Right atrium auricular region (tissue), 2 donors: ENCODE measurements at places on chromosomes 11 and 22. TPM values are rescaled to one million over a fixed set of nuclear protein-coding genes. Genes with fewer than 3 reads are reported as not detected.

The SLC7A4 gene
- total RNA-seq = 1.9 TPM

The ROBO4 gene
- 21.6 TPM for total RNA-seq

GRCh38 chr11:18733202-18733601 is 7.2 kb upstream of the IGSF22 start:
- no peak for DNase-seq
- H3K4me1 ChIP-seq = no peaks in the 10 kb centered on the region
- H3K36me3 ChIP-seq = no peaks in the 10 kb centered on the region
- H3K27me3 ChIP-seq = no peaks in the 10 kb centered on the region

DNA sequence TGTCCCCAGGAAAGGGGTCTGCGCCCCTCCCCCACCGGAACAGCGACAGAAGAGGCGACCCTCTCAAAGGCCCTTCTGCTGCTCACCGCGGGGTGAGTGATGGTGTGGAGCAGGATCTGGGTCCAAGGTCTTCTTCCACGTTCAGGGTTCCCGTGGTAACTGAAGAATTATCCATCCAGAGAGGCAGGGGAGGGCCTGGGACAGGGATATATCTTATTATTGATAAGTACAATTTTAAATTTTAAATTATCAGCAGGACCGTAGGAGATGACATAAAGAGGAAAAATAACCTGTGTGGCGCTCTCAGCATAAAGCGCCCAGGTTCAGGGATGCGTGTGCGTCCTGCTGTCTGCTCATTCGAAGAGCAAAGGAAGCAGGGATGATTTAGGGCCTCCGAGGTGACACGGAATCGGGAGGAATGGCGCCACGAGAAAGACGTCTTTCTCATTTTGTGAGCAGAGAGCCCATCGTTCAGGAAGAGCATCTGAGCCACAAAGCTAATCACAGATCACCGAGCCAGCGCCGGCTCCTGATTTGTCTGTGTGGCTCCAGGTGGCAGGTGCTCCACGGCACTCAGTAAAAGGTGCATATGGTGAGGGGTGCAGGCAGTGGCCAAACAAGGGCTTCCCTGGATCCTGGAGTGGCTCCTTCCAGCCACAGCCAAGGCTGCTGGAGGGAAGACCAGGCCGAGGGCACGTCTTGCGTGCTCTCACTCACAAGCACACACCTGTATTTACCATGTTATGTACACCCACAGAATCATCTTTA is 19.3 kb downstream of the KRTAP5-5 start:
- no peaks in the 10 kb centered on the region for H3K4me1 ChIP-seq
- H3K27ac ChIP-seq = no peak overlapping the region

GRCh38 chr11:117930668-117931330 is 1.6 kb upstream of the TMPRSS13 start:
- H3K27ac ChIP-seq = no peak overlapping the region
- no peaks in the 10 kb centered on the region for H3K4me1 ChIP-seq
- H3K27me3 ChIP-seq = no peaks in the 10 kb centered on the region
- DNase-seq = no peak

GRCh38 chr11:126034039-126034932 is 28.4 kb downstream of the CDON start:
- no peaks in the 10 kb centered on the region for H3K27me3 ChIP-seq
- no peak for DNase-seq
- H3K27ac ChIP-seq = no peak overlapping the region
- no peaks in the 10 kb centered on the region for H3K36me3 ChIP-seq
- H3K4me1 ChIP-seq = no peaks in the 10 kb centered on the region

GRCh38 chr22:36298601-36299000 is 45.7 kb downstream of the APOL1 start:
- no peaks in the 10 kb centered on the region for H3K4me1 ChIP-seq
- no peak for DNase-seq
- H3K27ac ChIP-seq = no peak overlapping the region

DNA sequence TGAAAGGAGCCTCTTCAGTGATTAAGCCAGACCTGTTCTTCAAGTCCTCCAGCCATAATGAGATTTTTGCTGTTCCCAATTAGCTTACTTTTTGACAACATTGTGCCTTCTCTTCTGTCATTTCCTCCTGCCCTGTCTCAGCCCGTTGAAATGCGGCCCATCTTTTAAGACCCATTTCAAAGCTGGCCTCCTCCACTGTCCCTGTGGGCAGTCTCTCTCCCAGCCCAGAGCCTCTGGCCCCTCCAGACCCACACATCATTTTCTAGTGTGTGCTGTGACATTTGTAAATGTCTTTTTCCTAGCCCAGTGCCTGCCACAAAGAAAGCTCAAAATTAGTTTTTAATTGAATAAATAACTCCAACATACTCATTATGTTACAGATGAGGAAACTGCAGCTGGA is 70.9 kb downstream of the BUD13 start:
- no peaks in the 10 kb centered on the region for H3K4me1 ChIP-seq
- no peak overlapping the region for H3K27ac ChIP-seq
- no peaks in the 10 kb centered on the region for H3K27me3 ChIP-seq
- no peak for DNase-seq
- H3K36me3 ChIP-seq = no peaks in the 10 kb centered on the region

- H3K27me3 ChIP-seq = no peaks in the 10 kb centered on the region
- no peak overlapping the region for H3K4me3 ChIP-seq
- H3K36me3 ChIP-seq = no peaks in the 10 kb centered on the region
- no peak for DNase-seq
Observed at GRCh38 chr22:34800260-34800980, 265.5 kb upstream of the ISX start.

DNA sequence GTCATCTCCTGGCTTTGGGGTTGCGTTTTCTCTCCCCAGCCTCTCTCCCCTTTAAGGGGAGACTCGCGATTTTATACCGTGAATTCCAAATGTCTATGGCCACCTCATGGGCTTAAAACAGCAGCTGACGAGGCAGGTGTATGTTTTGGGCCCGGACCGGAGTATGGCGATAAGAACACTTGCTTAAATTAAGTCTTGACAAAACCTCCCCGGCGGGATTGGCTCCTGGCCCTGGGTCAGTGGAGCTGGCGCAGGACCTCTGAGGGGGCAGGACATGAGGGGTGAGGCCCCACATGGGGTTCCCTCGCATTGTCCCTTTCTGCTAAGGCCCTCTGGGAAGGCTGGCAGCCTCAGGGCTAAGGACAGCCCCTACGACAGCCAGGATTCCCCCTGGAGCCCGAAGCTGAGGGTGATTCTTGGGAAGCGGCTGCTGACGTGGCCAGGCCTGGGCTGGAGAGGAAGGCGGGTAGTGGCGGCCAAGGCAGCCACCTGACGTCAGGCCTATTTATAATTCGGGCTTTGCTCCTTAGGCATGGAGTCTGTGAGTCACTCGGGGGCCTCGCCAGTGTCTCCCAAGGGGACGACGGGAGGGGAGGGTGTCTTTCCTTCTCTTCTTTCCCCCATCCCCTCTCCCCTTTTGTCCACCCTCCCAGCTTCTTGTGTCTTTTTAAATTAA is 12.7 kb downstream of the MYO18B start:
- peak overlapping the region; percentile 94 for H3K27ac ChIP-seq
- DNase-seq = peak; percentile 89
- no peaks in the 10 kb centered on the region for H3K4me1 ChIP-seq

GRCh38 chr11:2769409-2770095 is 69.8 kb upstream of the KCNQ1OT1 start:
- peak; percentile 51 for DNase-seq
- H3K27me3 ChIP-seq = no peaks in the 10 kb centered on the region
- no peaks in the 10 kb centered on the region for H3K4me1 ChIP-seq
- H3K4me3 ChIP-seq = no peak overlapping the region
